ENCODE measurements at places on chromosomes 7 and 10.

DNA sequence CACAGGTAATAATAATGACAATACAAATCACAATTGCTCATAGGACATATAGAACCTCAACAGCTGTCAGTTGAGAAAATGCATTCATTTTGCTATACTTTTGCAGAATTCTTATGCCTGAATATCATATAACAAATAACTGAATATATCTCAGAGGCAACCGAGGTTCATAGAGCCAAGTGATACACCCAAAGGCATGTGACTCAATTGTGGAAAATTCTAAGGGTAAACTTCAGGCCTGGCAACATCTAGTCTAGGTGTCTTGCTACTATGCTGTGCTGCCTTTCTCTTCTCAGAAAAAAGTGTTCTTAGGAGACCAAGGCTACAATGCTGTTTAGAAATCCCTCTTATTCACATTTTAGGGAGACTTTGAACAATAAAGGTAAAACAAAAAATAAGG lies 270.7 kb downstream of the BAMBI start:
- no peak for DNase-seq

DNA sequence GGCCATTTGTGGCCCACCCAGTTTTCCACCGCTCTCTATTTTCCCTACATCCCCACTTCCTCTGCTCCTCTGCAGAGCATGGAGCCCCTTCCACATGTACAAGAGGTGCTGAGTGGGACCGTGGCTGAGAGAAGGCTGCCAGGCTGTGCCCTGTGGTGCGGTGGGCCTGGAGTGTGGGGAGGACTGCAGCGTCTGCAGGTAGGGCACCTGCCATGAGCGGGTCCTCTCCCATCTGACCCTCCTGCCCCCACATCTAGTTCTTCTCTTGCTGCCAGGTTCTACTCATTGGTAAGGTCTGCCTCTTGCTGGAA lies 145.6 kb upstream of the FAM20C start:
- no peak for DNase-seq

DNA sequence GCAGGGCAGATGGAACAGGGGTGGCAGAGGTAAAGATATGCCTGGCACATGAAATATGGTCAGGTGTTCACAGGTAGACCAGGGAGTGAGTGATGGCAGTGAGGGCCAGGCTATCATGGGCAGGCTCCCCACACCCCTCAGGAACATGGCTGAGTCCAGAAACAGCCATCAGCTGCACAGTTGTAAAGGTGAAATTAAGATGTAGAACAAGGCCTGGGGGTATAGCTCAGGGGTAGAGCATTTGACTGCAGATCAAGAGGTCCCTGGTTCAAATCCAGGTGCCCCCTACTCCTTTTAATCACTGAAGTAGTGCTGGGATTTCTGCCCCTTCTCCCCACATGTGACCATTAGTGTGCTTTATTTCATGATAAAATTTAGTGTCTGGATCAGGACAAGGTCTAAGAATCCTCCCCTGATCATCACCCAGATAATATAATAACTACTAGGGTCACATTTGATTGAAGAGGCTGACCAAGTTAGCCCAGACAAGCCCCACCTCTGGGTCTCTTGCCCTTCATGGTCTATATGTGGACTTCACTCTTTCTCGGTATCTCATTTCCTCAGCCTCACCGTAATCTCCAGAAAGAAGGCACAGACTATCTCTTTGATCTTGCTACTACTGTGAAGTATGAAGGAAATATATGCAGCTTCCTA lies 69.0 kb downstream of the ZNF783 start:
- DNase-seq, result no peak

GRCh38 chr10:97612386-97612785 lies 20.9 kb downstream of the MORN4 start:
- DNase-seq, result no peak

GRCh38 chr7:158606129-158606528 lies 18.5 kb upstream of the PTPRN2 start:
- no peak for DNase-seq

DNA sequence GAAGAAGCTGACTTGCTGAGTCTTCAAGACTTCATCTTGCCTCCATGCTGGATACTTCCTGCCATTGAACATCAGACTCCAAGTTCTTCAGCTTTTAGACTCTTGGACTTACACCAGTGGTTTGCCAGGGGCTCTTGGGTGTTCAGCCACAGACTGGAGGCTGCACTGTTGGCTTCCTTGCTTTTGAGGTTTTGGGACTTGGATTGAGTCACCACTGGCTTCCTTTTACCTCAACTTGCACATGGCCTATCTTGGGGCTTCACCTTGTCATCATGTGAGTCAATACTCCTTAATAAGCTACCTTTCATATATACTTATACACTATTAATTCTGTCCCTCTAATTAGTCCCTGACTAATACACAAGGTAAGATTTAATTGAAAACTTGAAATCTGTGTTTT lies 361.7 kb upstream of the SEMA3C start:
- DNase-seq, result no peak

GRCh38 chr10:6964543-6964942 lies 384.5 kb upstream of the PRKCQ start:
- no peak for DNase-seq

GRCh38 chr7:114405427-114405826 lies 9.2 kb upstream of the FOXP2 start:
- DNase-seq, result no peak

DNA sequence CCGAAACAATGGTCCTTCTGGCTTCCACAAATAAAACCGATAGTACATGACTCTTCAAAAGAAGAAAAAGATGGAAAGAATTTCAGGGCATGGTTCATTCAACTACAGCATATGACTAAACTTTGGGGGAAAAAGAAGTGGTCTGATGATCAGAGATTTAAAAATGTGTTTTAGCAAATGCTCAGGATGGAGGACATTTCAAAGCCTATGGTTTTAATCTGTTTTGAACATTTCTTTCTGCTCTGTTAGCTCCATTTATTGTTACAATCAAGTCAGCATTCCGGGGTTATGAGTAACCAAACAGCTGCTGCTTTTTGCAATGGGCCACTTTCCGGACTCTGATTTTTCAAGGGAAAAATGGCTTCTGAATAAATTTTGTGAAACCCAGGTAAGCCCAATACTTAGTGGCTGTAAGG lies 142.4 kb downstream of the CUBN start:
- no peak for DNase-seq

DNA sequence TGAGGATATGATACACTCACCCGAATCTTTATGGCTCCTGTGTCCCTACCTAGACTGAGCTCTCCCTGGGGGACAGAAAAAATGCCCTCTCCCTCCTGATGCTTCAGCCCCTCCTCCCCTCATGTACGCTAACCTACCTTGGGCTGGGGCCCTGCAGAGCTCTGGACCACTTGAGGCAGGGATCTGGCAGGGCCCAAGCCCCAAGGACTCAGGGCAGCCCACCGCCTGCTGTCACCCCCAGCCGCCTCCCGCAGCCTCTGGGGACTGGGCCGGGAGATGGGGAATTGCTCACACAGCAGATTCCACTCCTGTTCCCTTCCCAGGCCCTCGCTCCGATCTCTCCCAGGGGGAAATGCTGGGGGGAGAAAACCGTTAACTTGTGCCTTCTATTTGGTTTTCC lies 32.9 kb upstream of the LBX1 start:
- DNase-seq, result no peak

DNA sequence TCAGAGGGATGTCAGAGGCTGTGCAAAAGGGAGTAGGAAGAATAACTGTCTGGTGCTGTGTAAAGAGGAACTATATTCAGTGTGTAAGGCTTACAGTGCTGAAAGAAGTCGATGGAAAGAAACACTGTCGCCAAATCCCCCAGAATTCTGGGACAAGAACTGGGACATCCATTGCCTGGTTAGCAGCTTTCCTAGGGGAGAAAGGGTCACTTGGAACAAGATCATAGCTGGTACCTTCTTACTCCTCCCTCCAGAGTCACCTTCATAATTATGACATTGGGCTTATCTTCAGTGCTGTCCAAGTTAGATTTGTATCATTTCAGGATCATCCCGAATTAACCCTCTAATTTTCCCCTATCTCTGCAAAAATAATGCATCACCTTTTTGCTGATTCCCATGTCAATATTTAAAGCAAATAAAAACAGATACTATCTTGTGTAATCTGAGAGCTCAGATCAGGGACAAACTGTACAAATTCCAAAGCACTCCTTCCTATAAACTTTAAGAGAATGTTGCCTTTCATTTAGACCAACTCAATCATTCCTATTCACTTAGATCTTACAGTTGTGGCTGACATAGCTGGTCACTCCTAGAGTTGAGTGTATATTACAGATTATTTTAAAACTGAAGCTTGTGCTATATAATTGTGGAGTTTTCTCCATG lies 96.5 kb downstream of the DNAH11 start:
- DNase-seq, result no peak

DNA sequence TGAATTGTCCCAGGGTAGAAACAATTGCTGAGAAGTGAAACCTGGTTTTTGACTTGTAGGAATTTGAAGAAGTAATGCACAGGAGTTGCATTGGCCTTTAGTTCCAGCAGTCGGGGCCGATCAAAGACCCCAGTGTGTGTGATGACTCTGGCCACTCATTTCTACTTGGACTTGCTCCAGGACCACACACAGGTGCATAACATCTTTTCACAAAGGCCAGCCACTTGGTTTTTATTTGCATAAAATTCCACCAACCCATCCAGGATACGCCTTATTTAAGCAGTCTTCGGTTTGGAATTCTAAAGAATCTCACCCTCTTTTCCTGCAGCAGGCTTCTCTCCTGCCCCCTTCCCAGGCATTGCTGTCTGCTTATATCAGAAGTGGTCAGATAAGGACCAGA lies 162.0 kb upstream of the HABP2 start:
- no peak for DNase-seq

- DNase-seq, result no peak
Measured at GRCh38 chr10:47186941-47187340, 113.1 kb upstream of the GDF10 start.

- no peak for DNase-seq
Measured at GRCh38 chr10:46559231-46559671, 2.8 kb upstream of the GPRIN2 start.

DNA sequence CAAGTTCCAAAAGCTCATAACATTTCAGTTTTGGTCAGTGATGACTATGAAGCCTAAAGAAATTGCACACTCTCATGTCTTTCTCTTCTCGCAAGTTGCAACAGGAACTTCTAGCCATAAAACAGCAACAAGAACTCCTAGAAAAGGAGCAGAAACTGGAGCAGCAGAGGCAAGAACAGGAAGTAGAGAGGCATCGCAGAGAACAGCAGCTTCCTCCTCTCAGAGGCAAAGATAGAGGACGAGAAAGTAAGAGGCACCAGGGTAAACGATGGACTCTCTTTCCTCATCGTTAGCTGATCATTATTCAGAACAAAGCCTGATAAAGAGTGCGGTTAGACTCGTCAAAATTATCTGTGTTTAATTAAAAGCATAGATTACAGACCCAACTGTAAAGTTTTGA lies 94.7 kb downstream of the HDAC9 start:
- no peak for DNase-seq

GRCh38 chr7:29013082-29013695 lies 55.1 kb upstream of the TRIL start:
- no peak for DNase-seq

GRCh38 chr10:74433993-74434392 lies 283.0 kb downstream of the ADK start:
- no peak for DNase-seq

GRCh38 chr7:35365523-35365922 lies 111.6 kb upstream of the TBX20 start:
- no peak for DNase-seq

DNA sequence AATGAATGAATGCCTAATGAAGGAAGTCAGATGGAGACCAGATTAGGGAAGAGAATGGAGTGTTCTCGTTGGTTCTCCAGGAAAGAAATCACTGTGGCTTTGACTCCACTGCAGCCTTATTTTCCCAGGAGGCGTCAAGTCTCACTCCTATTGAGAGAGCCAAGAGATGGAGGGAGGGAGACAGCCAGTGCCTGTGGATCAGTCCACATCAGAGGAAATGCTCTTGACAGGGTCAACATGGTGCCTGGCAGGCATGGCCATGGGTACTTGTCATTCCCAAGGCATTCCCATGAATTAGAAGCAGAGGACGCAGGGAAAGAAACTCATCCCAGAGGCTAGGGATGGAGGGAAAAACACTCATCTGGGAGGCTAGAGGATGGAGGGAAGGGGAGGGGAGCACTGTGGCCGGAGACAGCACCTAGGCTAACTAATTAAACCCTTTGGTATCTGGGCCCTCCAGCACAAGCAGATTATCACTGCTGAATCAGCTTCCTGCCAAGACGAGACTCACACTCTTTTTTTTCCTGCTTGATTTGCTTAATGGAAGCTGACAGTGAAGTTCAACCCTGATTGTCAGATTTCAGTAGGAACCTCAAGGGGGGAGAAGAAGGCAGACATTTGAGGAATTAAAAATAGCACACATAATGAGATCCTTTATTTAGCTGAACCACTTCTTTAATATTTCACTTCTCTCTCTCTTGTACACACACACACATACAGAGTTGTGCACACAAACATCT lies 1233.2 kb upstream of the AUTS2 start:
- no peak for DNase-seq

GRCh38 chr10:11742009-11742778 lies at the start of gene ECHDC3:
Gene ECHDC3, plus strand, starts transcription at chr10:11742382. Its CDS starts 195 bp downstream, at chr10:11742577.
- no peak for DNase-seq

GRCh38 chr7:138842111-138842510 lies 44.1 kb upstream of the ATP6V0A4 start:
- no peak for DNase-seq

DNA sequence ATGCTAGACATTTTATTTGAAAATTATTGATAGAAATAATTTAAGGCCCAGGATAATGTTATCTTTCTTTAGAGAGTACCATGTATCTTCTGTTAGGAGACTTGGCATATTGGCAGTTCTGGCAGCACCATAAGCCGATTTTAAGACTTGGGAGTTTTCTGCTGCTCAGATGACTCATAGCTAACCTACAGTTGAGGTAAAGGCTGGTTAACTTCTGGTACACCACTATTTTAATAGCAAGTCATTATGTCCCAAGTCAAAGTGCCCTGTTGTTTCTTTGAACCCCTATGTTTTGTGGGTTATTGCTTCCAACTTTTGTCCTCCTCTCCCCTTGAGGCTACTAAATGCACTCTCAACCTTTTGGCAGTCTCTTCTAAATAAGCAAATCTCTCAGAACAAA lies 25.2 kb downstream of the ATRNL1 start:
- no peak for DNase-seq

GRCh38 chr7:29494350-29494749 lies 69.3 kb upstream of the PRR15 start:
- DNase-seq, result no peak

- no peak for DNase-seq
Measured at GRCh38 chr7:37118004-37118403, 330.7 kb downstream of the ELMO1 start.

- DNase-seq, result no peak
Measured at GRCh38 chr7:47026780-47027361, 555.0 kb downstream of the TNS3 start.

- DNase-seq, result no peak
Measured at GRCh38 chr7:30168835-30169573, 34.2 kb downstream of the MTURN start.

DNA sequence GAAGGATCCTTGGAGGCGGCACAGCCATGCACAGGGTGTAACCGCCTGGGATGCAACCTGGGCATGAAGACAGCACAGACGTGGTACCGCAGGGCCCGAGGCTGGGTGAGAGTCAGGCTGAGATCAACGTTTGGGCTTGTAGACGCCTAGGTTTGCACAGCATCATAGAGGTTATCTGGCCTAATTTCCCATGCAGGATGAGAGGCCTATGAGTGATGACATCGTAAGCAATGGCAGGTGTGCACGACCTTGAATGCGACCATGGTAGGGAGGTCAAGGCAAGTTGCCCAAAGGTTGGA lies 7.5 kb downstream of the CALML3 start:
- no peak for DNase-seq
